ENCODE measurements at places on chromosomes 4 and X.
A peak's percentile ranks its signal among the peaks of the same experiment; 100 is the strongest.

- no peak for DNase-seq
Observed at GRCh38 chrX:130746709-130747342, 156.2 kb downstream of the ENOX2 start.

DNA sequence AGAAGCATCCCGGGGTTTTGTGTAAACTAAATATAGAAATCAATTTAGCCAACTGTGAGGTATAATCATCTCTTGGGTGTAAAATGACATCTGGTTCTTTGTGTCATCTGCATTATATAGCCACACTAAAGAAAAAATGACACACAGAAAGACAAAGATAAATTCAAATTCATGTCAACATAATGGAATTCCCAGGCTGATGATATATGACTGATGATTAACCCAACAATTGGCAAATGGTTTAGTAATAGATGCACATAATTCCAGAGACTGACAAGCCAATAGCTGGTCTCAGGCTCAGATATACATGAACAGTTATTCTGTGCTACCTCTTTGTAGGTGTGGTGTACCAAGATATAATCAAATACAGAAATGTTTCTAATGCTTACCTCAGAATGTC, 375.4 kb upstream of the PITX2 start:
- DNase-seq = no peak

DNA sequence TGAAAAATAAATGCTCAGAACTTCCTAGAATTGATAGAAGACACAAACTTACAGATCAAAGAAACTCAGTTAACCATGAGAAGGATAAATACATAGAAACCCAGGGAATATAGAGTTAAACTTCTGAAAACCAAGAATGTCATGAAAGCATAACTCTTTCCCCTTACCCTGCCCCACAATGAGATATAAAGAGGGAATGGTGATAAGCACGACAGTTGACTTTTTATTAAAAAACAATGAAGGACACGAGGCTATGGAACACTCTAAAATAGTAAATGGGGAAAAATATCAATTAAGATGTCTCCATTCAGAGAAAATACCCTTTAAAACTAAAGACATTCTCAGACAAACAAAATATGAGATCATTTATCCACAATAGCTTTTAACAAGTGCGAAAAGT, 154.7 kb downstream of the ANTXR2 start:
- no peak for DNase-seq

DNA sequence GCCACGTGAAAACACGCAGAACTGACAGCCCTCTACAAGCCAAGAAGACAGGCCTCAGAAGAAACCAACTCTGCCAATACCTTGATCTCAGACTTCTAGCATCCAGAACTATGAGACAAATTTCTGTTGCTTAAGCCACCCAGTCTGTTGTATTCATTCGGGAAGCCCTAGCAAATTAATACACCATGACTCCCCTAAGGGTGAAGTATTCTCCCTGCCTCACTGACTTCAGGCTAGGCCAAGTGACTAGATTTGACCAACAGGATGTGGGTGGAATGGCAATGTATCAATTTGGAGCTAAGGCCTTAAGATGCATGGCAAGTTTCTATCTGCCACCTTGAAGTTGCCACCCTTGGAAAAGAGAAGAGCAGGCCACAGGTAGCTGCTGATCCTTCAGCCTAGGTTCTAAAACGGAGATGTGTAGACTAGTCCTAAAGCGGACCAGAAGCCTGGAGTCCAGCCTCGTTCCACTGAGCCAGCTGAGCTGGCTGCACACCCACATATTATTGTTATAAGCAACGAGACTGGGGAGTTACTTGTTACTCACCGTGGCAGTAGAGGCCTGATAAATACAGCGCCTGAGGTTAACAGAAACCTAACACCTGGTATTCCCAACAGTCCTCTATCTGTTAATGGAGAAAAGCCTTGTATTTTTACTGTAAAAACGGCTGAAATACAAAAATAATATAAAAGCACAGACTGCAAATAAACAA, 16.4 kb downstream of the SCARB2 start:
- no peak for DNase-seq

DNA sequence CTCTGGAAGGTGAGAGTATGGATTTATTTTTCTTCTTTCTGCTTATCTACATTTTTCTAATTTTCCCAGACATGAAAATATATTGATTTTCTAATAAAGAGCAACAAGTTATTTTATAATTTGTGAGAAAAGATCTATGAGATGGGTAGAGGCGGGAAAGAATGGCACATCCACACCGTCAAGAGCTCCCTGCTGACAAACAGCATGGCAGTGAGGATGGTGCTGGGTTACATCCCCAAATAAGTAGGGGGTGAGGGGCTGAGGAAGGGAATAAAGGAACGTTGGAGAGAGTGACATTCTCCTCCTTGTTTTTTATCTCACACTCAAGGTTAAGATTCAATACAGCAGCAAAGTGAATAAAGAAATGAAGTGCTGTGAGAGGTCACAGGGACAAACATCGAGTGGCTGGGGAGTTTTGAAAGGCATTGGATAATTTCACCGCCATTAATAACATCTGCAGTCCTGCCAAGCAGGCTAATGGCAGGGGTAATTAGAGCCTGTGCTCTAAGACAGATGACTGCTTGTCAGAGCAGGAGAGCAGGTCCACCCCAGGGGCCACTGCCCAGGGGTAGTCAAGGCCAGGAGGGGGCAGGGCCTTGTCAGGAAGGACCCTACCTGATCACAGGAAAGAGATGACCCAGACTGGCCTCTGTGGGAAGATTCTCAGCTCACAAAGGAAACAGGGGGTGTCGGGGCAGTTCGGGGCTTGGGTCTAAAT, 323.8 kb downstream of the FBXW7 start:
- no peak for DNase-seq

DNA sequence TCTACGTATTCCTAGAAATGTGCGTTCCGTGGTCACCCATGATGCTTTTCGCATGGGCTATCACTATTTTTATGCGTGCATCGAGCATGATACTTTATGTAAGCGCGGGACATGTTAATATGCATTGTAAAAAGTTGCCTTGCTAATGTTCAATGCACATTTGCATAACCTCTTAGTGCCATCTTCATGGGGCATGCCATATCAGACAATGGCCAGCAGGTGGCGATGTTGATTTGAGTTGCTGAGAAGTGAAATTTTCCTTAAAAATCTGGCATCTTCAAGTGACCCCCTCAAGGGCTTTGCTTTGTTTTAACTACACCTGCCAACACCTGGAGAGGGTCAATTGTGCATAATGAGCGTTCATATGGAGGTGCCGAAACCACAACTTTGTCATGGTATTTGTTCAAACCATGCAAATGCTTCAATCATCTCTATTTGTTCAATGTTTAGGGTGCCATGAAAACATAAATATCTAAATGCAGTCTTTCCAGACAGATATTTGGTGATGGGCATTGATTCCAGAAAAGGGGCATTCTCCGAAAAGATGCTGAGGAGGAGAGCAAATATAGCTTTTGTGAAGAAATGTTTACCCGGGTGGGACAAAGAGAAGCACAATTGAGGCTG, 833.9 kb upstream of the PRKX start:
- DNase-seq = peak; percentile 9

- no peak for DNase-seq
Observed at GRCh38 chr4:57122959-57123358, 12.8 kb upstream of the IGFBP7 start.

Measured in NCI-H774 (cell line).